ENCODE measurements at places on chromosomes 16 and 17.

DNA sequence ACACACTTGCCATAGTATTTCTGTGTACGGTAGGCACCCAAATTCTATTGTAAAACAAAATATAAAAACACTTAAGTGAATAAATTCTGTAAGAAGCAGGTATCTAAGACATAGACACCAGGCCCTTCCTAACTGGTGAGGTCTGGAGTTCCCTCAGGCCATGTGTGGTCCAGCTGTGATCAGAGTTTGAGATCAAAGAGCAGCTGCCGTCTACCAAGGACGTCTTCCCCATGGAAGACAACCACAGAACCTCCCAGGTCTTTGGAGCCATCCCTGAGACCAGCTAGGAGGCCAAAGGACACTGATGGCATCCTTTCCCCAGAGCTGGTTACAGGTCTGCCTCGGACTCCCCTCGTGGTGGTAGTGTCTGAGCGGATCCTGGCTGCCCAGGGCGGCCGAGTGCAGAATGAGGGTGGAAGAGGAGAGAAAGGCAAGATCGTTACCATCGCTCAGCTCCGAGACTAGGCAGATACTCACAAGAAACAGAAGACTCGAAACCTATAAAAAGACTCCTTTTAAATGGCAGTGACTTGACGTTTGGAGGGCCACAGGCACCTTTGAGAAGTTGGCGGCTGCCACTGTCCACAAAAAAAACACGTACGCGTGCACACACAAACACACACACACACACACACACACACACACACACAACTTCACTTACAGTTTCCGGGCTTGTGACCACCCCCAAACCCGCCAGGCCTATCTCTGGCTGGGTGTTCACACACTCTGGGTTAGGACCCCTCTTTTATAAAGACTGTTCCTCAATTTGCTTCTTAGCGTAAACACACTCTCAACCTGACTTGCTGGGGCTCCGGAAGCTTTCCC, 7.5 kb downstream of the TIMP2 start:
- DNase-seq, result no peak

DNA sequence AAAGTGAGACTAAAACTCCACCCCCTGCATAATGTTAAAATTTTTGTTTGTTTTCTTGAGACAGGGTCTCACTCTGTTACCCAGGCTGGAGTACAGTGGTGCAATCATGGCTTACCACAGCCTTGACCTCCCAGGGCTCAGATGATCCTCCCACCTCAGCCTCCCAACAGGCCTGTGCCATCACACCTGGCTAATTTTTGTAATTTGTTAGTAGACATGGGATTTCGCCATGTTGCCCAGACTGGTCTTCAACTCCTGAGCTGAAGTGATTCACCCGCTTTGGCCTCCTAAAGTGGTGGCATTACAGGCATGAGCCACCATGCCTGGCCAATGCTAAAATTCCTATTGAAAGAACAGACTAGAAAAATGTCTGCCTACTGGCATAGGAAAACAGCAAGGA, 103.8 kb downstream of the TRIM37 start:
- DNase-seq, result no peak

DNA sequence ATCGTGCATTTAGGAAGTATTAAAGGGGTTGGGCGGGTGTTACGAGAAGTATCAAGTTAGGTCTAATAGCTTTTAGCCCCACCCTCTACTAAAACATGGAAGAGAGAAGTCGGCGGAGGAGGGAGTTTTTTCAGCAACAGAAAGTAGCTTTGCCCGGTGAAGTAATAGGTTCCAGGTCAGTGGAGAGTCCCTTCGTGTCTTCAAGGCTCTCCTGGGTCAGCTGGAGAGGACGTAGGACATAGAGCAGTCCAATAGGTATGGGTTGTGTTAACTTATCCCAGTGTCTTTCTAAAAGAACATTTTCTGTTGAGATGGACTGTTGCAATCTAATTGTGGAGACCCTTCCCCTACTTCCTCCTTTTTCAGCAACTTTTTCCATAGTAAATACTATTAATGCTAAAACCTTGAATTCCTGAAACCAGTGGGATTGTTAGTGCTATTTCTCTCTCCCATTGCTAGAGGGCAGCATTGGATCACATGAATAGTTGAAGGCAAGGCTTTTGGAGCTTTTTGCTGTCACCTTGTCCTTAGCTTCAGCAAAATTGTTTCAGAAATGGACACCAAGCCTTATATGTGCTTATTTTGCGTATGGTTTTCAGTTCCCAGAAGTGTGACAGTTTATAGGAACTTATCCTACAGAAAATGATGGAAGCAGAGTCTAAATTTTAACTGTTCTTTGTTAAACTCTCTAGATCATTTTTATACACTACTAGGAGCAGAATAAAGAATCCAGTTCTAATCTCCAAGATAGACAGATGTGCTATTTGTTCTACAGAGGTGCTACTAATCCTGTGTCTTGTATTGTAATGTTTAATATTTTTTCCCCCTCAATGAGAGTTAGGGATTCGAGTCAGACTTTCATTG, 38.4 kb downstream of the UTP18 start:
- no peak for DNase-seq

DNA sequence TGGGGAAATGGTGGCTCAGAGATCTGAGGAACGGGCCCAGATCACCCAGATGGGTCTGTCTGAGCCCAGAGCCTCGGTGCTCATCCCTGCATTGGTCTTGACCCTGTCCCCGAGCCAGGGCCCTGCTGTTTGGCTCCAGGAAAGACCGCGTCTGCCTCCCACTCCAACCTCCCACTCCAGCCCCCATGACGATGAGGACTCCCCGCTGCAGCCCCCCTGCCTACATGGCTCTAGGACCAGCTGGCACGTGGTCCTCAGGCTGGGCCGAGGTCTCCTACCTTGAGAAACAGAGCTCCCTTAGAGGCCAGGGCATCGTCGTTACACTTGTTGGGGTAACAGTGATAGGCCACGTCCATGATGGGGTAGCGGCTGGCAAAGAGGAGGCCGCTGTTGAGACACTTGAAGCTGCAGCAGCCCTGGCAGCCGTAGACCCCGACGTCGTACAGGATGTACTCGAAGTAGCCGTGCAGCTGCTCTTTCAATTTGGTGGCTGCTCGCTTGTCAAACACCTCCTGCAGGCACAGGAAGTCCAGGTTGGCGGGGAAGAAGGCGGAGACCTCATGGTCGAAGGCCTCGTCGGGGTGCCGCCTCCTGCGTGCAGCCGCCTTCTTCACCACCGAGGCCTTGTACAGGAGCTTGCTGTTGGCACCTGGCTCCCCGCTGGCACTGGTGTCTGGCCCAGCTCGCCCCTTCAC, 59.9 kb downstream of the PRMT7 start:
- no peak for DNase-seq

DNA sequence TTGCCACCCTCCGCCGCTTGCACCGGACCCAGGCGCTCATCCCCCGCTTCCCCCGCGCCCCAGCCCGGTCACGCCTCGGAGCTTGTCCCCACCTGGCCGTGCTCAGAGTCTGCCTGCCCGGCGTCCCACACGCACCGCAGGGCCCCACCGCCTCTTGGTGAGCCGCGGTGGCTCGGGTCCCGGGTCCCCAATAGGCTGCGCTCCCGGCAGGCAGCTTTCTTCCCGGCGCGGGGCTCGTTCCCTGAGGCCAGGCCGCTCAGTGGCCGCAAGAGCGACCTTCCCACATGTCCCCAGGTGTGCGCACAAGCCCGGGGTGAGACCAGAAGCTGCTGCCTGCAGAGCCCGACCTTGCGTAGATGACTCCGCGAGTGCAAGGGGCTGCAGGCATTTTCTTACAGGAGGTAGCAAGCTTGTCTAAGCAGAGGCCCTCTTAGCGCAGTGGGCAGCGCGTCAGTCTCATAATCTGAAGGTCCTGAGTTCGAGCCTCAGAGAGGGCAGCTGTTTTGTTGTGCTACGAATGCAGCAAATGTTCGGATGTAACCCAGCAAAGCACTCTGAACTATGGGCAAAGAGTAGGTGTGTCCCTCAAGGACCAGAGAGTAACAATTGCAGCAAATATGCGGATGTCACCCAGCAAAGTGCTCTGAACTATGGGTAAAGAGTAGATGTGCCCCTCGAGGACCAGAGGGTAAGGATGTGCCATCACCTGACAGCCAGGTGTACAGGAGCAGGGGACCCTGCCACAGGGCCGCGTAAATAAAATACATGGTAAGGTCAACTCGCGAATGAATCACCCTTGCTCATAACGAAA, 15.6 kb downstream of the TLE7 start:
- no peak for DNase-seq

All from left ventricle myocardium inferior (tissue), 1 donor.